ENCODE measurements at places on chromosomes 2 and 18.

DNA sequence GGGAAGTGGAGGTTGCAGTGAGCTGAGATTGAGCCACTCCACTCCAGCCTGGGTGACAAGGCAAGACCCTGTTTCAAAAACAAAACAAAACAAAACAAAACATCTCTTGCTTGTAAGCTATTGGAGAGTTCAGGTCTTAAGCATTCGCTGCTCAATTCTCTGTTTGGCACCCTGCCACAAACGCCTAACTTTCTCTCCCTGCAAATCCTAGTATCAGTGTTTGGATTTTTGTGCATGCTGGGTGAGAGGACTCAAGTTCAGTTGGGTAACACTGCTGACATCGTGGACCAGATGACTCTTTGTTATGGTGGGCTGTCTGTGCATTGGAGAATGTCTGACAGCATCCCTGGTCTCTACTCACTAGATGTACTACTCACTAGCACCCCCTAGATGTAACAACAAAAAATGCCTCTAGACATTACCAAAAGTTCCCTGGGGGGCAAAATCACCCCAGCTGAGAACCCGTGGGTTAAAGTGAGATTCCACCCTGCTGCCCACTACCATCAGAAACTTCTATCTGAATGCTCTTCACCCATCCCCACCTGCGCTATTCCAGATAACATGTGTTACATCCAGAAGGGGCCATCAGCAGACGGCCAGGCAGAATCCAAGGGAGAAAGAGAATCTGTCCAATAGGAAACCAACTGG is 50.9 kb downstream of the CACNB4 start:
- DNase-seq = no peak

- peak; percentile 63 for DNase-seq
Observed at GRCh38 chr2:169109502-169110409, 40.4 kb downstream of the DHRS9 start.

GRCh38 chr18:74310411-74310810 is 5.2 kb upstream of the C18orf63 start:
- DNase-seq = no peak

DNA sequence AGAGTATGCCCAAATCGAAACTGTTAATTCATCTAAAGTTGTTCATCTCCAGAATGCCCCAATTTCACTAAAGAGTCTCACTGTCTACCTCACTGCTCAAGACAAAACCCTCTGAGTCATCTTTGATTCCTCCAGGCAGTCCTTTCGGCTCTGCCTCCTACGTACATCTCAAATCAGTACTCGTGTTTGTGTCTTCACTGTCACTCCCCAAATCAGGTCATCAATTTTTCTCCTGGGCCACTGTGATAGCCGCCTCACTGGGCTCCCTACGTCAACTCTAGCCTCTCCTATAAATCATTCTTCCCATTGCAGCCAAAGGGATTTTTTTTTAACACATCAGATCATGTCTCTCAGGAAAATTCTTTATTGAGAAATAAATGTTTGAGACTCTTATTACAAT is 42.1 kb upstream of the TTC39C start:
- no peak for DNase-seq

DNA sequence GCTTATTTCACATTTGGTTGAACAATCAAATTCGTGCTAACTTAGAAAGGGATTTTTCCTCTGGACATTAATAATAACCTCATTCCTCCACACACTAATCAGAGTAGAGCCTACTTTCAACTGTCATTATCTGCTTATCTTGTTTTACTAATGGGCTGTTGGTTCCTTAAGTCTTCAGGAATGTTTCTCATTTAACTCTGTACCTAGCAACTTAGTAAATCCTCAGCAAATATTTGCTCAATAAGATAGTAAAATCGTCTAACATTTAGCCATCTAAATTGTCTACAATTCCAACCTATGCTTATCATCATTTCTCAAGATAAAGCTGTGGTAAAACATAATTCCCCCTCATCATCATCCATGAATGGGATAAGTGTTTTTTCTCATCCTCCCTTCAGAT is 98.1 kb downstream of the CDH2 start:
- no peak for DNase-seq

- DNase-seq = no peak
Observed at GRCh38 chr2:85063981-85064599, 69.1 kb upstream of the TCF7L1 start.

- no peak for DNase-seq
Observed at GRCh38 chr2:159200498-159200897, 86.0 kb downstream of the WDSUB1 start.

GRCh38 chr2:18194161-18194560 is 315.7 kb downstream of the KCNS3 start:
- no peak for DNase-seq

- no peak for DNase-seq
Observed at GRCh38 chr2:217773539-217773938, 229.3 kb downstream of the TNS1 start.

DNA sequence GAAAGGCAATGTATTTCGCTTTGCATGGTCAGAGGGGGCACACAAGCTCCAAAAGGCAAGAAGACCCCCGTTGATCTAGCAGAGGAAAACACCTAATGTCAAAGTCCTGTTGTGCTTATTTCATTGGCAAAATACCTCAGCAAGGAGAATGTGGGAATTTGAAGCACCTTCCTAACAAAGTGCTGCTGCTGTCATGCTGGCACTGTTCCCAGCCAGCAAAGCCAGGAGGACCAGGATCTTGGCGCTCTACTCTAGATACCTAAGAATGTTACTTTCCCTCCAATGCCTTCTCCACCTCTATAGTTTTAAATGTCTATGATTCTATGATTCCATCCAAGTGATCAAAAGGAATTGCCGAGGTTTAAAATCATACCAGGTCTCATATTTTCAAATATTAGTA is 867.9 kb upstream of the POU3F3 start:
- DNase-seq = no peak

DNA sequence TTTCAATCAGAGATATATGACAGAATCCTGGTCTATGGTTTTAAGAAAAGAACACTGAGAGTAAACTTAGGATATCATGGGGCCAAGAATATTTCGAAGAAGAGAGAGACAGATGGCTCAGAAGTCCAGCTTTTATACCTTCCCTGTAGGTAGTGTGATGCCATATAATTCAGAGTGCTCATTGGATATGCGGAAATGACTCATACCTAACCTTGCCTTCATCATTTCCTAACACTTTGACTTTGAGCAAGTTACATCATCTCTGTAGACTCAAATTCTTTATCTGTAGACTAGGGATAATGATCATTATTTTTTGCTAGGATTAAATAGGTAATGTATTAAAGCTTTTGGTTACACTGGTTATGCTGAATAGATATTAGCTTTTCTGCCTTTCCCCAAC is 461.6 kb upstream of the CNTNAP5 start:
- DNase-seq = no peak

- no peak for DNase-seq
Observed at GRCh38 chr18:9008709-9009635, 93.5 kb upstream of the NDUFV2 start.

- no peak for DNase-seq
Observed at GRCh38 chr2:198913394-198914152, 544.2 kb downstream of the SATB2 start.

GRCh38 chr2:156399950-156400705 is 36.1 kb upstream of the GPD2 start:
- DNase-seq = peak; percentile 77

- no peak for DNase-seq
Observed at GRCh38 chr2:188478724-188479123, 187.1 kb downstream of the GULP1 start.

- DNase-seq = no peak
Observed at GRCh38 chr2:224948859-224949258, 93.4 kb downstream of the DOCK10 start.

GRCh38 chr2:138185827-138186226 is 221.6 kb downstream of the HNMT start:
- DNase-seq = no peak

DNA sequence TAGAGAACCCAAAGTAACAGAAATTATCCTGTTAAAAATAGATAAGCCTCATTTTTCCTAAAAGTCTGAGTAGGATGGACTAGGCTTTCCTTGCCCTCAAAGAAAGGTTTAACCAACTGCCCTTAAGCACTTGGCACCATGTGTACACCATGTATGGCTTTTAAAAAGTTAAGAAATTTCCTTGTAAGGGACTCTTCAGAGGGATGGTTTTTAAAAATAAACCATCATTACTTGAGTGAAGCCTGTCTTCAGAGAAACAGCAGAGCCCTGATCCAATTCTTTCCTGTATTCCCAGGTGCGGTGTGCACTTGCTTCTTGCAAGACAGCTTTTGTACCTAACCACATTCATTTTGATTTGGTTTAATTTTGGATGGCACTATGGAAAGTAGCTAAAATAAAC is 1.1 kb upstream of the NEMP2 start:
- DNase-seq = no peak

GRCh38 chr2:234422273-234422732 is 74.6 kb downstream of the ARL4C start:
- no peak for DNase-seq

DNA sequence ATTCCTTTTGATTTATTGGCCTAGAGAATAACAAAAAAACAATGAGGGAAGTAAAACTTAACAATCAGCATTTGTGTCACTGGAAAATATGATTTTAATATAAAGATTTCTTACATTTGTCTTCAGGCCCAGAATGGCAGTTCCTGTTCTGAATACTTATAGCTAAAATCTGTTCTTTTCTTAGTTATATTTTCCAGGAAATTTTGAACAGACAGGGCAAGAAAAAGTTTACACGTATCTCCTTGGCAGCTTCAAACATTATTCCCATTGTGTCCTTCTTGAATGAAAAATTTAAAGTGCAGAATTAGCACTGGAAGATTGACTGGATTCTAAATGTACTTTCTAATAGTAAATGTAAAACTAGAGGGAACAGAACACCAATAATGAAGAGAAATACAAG is 1454.0 kb upstream of the PIK3C3 start:
- DNase-seq = no peak

DNA sequence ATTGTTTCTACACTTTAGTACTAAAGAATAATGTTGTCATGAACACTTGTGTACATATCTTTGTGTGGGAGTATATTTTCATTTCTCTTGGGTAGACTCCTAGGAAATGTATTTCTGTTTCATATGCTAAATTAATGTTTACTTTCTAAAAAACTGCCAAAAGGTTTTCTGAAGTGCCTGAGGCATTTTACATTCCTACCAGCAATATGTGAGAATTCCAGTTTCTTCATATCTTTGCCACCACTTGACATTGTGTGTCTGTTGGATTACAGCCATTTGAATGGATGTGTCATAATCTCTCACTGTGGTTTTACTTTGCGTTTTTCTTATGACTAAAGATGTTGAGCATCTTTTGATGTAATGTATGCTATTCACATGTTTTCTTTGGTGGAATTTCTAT is 428.2 kb upstream of the KCNH7 start:
- DNase-seq = no peak

- DNase-seq = no peak
Observed at GRCh38 chr2:110729106-110729505, 3.3 kb upstream of the ACOXL start.

GRCh38 chr18:48441405-48441881 is 32.3 kb upstream of the ZBTB7C start:
- no peak for DNase-seq

DNA sequence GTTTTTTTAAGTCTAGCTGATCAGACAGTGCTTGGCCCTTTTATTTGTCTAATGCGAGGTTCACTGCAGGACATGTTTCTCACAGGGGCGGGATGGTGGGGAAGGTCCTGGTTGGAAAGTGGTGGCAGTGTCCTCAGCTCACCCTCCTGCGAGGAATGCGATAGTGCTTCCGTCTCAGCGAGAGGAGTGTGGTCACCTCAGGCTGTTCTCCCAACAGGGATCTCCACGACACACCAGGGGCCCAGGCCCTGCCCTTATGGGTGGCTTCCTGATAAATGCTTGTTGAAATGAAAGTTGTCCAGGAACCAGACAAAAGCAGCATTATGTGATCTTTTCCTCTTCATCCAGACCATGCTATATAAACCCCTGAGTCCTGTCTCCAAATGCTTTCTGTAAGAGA is 70.1 kb downstream of the BOLA3 start:
- DNase-seq = no peak

- DNase-seq = no peak
Observed at GRCh38 chr2:177666408-177666807, 273.8 kb downstream of the AGPS start.

GRCh38 chr2:169315357-169315756 is 47.0 kb downstream of the LRP2 start:
- no peak for DNase-seq

- peak; percentile 31 for DNase-seq
Observed at GRCh38 chr2:239204136-239204875, 196.5 kb downstream of the HDAC4 start.

DNA sequence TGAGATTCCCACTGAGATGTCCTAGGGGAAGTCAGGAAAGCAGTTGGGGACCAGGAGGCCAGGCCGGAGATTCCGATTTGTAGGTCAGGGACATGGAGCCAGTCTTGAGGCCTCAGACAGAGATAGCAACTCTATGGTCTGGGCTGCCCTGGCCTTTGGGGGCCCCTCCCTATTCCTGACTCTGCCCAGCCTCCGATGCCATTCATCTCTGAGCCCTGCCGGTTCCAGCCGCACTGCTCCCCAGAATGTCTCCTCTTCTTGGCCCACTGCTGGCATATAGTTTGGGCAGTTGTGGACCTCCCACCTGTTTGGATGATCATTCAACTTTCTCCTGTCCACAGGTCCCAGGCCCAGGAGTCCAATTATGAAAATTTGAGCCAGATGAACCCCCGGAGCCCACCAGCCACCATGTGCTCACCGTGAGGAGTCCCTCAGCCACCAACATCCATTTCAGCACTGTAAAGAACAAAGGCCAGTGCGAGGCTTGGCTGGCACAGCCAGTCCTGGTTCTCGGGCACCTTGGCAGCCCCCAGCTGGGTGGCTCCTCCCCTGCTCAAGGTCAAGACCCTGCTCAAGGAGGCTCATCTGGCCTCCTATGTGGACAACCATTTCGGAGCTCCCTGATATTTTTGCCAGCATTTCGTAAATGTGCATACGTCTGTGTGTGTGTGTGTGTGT is 16.4 kb downstream of the SIGLEC15 start:
- no peak for DNase-seq

DNA sequence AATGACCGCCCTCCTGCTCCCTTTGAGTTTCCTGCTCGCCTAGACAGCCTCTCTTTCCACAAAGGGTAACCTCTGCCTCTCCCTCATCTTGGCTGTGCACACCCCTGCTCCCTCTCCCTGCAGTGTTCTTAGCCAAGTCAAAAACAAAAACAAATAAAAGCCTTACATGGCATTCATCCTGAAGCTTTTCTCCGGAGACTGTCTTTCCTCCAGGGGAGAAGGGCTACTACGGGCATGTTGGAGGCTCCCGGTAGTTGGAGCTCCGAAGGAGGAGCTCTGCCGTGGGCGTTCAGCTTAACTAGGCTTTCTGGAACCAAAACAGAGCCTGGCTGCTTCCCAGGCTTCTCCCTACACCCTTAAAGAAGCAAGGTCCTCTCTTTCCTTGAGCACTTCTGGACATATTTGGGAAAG is 104.2 kb downstream of the TPGS2 start:
- no peak for DNase-seq

GRCh38 chr2:58967736-58968135 is 726.6 kb upstream of the FANCL start:
- DNase-seq = peak; percentile 48

DNA sequence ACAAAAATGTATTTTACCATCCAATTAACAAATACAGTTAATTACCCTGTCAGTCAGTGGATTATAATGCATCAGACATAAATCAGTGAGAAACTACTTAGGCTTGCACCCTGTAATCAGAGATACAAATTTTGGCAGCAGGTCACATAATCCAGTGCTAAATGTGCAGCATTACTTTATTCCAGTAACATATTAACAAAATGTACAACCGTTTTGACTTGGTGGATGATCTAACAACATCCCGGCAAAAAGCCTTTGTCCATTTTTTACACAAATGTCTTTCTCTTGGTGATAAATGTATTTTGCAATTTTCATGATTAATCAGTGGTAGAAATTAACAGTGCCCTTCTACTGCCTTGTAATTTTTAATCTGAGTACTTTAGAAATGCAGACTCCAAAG is 162.8 kb downstream of the LRP1B start:
- no peak for DNase-seq
